ENCODE measurements at places on chromosomes 11 and 22.
A peak's percentile ranks its signal among the peaks of the same experiment; 100 is the strongest.

GRCh38 chr22:40451210-40451609, 80.8 kb downstream of the SGSM3 start:
- no peak for DNase-seq

DNA sequence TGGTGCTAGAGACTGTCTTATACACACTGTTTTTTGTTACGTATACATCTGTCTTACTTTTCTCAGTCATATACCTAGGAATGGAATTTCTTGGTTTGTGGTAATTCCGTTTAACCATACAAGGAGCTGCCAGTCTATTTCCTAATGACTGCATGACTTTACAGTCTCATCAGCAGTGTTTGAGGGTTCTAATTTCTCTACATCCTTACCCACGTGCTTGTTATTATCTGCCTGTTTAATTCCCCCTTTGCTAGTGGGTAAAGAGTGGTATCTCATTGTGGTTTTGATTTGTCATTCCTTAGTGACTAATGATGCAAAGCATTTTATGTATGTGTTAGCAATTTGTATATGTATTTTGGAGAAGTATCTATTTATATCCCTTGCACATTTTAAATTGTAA, 1008.0 kb downstream of the FAM181B start:
- peak; percentile 1 for DNase-seq

DNA sequence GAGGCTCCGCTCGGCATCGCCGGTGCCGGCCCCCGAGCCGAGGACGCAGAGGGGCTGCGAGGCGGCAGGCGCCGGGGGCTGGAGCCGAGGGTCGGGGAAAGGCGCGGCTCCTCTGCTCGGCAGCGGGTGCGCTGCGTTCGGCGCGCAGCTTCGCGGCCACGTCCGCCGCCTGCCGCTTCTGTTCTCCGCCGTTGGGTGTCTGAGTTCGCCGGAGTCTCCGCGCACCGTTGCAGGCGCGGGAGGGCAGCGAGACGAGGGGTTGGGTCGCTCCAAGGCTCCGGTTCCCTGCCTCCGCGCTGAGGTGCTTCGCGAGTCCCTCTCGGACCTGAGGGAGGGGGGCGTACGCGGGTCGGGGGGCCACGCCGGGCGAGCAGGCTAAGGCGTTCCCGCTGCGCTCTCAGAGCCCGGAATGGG, 347 bp downstream of the MN1 start:
- DNase-seq = peak; percentile 44

DNA sequence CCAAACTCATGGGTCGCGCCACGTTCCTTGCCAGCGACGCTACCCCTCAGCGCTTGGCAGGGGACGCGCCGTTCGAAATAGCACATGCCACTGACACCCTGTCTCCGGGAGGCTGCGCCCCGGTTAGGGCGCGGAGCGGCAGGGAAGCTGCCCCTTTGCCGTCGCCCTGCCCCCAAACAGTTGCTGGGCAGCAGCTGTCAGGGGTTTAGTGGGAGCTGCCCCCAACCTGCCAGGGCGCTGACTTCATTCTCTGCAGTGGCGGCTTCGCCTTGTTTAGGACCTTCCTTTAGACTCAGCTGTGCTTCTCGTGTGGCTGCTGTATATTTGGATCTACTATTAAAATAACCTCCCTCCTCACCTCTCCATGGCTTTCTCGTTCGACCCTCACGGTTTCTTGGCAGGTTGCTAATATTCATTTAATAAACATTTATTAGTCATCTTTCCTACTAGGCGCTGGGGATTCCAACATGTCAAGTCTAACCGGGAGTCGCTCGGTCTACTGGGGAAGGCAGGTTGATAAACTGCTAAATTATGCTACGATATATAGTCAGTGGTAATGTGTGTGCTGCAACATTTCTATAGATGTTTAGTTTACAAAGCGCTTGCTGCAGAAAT, 782 bp downstream of the TMEM109 start:
- DNase-seq = no peak

DNA sequence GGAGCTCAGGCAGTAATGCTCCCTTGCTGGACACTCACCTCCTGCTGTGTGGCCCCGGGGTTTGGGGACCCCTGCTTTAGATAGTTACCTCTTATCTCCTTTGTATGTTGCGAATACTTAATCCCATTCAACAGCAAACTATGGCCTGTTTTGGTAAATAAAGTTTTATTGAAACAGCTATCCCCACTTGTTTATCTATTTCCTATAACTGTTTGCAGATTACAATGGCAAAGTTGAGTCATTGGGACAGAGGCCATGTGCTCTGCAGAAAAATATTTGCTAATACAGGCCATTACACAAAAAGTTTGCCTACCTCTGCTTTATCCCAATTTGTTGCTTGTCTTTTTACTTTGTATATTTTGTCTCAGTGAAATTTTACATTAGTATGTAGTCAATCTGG, 68.4 kb downstream of the CACNA1I start:
- no peak for DNase-seq

GRCh38 chr22:43669190-43669589, 142.9 kb downstream of the EFCAB6 start:
- DNase-seq = no peak

- no peak for DNase-seq
Observed at GRCh38 chr22:47168441-47168840, 406.0 kb downstream of the TBC1D22A start.

DNA sequence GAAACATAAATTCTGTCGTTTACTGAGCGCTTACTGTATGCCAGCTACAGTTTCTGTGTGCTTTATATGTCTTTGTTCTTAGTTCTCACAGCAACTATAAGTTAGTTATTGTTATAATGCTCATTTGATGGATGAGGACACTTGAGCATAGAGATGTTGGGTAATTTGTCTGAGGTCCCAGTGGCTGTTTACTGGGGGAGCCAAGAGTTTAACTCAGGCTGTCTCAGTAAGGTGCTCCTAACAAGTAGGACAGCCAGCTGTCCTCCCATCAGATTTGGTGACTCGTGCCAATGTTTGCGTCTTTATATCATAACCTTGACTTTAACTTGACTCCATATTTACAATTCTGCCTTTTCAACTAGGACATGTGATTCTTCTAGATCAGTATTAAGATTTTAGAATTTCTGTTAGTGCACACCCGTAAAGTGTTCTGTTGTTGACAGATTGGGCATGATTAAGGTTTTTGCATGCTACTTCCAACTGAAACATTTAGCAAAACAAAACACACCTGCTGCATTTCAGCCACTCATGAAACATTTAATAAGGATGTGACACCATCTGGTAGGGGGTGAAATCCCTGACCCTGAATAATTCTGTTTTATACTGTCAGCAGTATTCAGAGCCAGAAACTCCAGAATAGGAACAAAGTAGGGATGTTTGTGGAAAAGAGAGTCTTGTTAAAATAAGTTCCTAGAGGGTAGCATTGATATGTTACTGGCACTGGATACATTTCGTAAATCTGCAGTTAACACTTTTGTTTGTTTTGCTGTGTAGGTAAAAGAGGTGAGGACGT, 1.9 kb downstream of the REXO2 start:
- no peak for DNase-seq

DNA sequence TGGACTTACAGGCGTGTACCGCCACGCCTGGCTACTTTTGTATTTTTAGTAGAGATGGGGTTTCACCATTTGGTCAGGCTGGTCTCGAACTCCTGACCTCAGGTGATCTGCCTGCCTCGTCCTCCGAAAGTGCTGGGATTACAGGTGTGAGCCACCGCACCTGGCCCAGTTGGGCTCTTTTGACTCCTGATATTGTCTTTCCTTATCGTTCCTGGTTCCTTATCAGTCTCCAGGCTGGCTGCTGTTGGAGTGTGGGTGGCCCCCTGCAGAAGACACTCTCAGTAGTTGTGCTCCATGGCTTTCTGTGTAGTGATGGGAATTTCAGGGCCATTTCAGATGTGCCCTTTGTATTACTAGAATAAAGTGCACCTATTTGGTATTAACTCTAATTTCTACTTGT, 55.3 kb downstream of the C22orf31 start:
- no peak for DNase-seq

- DNase-seq = no peak
Observed at GRCh38 chr22:39989633-39990032, 5.1 kb upstream of the FAM83F start.

DNA sequence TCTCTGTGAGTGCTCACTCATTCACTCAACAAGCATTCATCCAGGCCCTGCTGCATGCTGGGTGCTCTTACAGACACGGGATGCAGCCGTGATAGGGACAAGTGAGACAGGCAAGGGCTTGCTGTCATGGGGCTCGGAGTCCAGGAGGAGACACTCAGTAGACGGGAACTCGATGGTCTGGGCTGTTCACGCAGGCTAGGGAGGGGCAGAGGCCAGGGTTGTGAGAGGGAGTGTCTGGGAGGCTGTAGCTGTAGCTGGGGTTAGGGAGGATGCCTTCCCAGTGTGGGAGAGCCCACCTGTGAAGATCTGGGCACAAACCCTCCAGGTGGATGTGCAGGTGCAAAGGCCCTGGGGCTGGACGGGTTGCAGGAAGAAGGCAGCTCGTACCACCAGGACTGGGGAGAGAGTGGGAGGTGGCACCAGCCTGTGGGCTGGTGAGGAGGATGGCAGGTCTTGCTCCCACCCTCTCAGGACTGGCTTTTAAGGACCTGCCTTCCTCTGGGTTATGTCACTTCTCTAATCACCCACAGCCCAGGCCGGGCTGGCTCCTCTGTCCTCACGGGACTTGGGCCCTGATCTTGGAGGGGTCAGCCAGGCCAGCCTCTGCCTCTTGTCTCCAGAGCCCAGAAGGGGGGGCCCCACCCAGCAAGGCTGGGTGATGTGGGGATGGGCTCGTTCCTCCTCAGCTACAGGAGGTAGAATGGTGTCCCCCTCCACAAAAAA, 24.1 kb downstream of the FGF4 start:
- DNase-seq = no peak
